ENCODE measurements at places on chromosomes 3 and 15.

DNA sequence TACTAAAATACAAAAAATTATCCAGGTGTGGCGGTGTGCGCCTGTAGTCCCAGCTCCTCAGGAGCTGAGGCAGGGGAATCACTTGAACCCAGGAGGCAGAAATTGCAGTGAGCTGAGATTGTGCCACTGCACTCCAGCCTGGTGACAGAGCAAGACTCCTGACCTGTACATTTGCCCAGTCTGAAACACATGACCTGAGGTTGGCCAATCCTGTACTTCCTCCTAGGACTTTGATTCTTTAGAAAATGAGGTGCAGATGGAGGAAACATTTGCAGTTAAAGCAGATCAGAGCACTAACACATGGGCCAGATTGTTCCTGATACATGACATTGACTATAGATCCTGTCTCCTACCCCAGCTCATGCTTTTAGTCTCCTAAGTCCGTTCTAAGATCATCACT, 28.9 kb upstream of the LPP start:
- no peak for DNase-seq

- peak; percentile 49 for DNase-seq
These were observed 42.0 kb upstream of the SCAANT1 start for GRCh38 chr3:63954182-63954581.

- DNase-seq = no peak
These were observed 61.8 kb downstream of the ZDHHC19 start for GRCh38 chr3:196149375-196149774.

GRCh38 chr3:126316031-126316461, 41.2 kb downstream of the KLF15 start:
- DNase-seq = no peak

- no peak for DNase-seq
These were observed 13.3 kb downstream of the GRAMD2A start for GRCh38 chr15:72184165-72184811.

GRCh38 chr3:34111361-34111760, 312.9 kb downstream of the PDCD6IP start:
- no peak for DNase-seq

GRCh38 chr3:115062009-115062408, 85.1 kb downstream of the ZBTB20 start:
- no peak for DNase-seq

- no peak for DNase-seq
These were observed 66.0 kb upstream of the ARL8B start for GRCh38 chr3:5056111-5056391.

DNA sequence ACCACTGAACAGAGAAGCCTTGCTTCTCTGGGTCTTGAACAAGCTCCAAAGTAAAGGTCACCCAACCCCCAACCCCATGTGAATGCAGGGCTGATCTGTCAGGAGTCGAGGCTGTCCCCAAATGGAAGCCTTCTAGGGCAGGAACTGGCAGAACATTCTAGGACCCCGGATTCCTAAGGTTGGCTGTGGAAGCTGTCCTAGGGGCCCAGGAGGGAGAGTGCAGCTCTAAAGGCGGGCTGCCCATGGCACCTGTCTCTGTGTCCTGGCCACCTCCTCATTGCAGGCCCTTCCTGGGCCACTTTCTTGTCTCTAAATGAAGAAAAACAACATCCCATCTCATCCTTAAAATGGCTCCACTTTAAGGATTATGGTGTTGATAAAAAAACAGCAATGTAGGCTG, 53.6 kb upstream of the SEC61A1 start:
- no peak for DNase-seq

- DNase-seq = peak; percentile 58
These were observed 117.8 kb downstream of the TMEM266 start for GRCh38 chr15:76177491-76178040.

- DNase-seq = no peak
These were observed 36.9 kb upstream of the FILIP1L start for GRCh38 chr3:100151024-100151707.

GRCh38 chr15:41559239-41559782, 299 bp downstream of the TYRO3 start:
- no peak for DNase-seq

DNA sequence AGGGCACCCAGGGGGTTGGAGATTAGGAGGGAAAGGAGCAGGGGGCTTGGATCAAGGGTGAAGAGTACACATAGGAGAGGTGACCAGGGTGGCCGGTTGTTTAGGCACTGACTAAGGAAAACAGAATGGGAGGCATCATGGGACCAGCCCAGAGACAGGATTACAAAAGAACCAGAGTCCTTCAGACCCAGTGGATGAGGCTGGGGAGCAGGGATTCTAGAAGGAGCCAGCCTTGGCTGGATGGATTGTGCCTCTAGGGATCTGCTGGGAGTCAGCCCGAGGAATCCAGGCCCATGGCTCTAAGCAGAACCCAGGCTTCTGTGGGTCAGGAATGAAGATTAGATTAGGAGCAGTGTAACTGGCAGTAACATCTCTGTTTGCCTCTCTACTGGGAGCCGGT, 98.6 kb downstream of the ARNT2 start:
- peak; percentile 75 for DNase-seq

DNA sequence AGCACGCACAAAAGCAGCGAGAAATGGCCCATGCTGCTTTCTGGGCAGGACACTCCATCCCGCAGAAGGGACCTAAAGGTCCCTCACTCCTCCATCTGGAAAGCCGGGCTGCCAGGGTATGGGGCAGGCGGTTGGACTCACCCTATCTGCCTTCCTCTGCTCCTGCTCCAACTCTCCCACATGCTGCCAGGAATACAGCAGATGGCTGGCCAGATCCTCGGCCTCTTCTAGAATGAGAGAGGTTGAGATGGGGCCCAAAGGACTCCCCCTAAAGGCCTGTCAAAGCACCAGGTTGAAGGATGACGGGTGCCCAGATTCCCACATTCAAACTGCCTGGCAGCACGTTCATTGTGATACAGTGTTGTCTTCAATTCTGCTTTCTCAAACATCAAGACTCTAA, 85.1 kb upstream of the C2CD4B start:
- DNase-seq = no peak

- peak; percentile 30 for DNase-seq
These were observed 328.5 kb upstream of the TLE3 start for GRCh38 chr15:70426096-70426821.

GRCh38 chr15:37372064-37372463, 271.7 kb upstream of the MEIS2 start:
- no peak for DNase-seq

DNA sequence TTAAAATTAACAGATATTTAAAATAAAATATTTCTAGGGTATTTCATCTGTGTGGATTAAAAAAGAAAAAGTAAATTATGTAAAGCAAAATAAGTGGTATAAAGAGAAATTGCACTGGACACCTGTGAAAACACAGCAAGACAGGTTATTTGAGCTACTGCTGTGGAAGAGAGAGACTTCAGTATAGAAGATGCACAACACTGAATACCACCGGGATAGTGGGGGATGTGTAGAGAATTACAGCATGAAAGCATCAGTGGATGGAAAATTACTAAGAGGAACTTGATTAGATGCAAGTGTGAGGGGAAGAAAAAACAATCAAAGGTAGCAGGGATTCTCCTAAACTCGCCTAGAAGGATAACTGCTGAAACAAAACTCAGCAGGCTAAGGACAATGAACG, 1242.5 kb upstream of the GBE1 start:
- DNase-seq = no peak

DNA sequence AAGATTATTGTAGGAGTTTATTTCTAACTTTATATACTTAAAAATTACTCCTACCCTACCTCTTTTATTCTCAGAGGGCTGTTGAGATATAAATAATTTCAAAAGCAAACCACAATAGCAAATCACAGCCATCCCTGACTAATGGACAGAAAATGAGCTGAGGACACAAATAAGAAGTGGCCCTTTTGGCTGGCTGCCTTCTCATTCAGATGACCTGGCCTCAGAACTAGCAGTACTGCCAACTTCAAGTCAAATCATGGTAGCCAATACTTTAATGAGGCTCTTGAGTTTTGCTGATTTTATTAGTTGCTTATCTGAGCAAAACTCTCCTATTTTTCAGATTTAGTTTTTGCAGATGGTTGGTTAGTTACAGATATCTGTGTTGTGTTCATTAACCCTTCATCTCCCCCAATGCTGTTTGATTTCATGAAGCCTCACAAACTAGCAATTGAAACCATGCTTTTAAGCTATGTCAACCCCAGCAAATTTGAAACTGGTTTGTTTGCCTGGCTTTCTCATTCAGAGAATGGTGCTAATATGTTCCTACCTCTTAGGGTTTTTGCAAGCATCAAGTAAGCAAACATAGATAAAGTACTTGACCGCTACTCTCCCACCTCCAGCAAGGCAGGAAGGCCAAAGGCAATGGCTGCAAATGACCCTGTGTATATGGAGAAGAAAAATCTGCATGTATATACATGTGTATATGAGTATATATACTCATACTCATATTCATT, 73.4 kb upstream of the HACD2 start:
- DNase-seq = peak; percentile 93

DNA sequence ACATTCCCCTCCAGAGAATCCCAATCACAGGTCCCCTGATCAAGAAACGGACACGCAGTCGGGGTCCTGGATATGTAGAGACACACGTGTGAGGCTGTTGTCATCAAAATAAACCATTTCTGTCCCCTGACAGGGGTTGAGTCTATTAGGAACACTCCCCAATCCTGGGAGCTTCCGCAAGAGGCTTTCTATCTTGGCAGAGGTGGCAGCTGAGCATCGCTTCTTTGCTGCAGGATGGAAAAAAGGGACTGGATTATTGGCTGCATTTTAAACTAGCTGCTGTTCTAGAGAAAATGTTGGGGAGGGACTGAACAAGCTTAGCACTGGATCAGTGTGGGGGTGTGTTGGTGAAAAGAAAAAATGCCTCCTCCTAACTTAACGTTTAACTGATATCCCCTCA, 2.5 kb upstream of the CNTN4 start:
- no peak for DNase-seq

DNA sequence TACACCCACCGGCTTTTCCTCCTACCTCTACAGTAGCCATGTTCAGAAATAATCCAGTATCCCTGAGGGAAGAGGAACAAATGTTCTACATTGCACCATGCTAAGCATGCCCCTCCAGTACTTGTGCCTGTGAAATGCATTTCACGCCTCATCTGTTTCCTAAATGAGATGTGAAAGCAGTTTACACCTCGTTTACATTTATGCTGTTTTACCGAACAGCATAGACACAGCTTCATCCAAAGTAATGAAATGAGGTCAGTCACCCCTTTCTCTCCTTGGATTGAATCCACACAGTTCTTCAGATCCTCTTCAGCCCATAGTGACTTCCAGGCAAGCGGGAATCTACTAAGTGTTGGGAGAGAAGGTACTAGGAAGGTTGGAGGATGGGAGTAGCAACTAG, 514.3 kb downstream of the PDCD6IP start:
- DNase-seq = no peak

DNA sequence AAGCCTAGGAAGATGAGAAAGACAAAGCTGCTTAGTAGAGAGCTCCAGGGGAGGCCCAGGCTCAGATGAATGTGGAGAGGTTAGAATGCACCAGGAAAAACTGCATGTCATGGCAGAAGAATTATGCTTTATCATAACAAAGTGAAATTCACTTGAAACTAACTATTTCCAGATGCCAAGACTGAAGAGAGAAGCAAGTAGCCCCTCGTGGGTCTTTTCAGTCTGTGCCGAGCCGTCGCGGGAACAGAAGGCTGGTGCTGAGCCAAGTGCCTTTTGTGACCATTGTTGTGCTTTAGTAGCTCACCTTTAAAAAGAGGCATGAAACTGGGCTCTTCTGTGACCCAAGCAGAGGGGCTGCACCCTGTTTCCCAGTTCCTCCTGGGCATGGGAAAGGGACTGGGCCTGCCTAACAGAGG, 73.2 kb downstream of the CHDH start:
- DNase-seq = peak; percentile 19

GRCh38 chr15:90482124-90483011, 47.4 kb upstream of the CRTC3 start:
- DNase-seq = peak; percentile 82

- DNase-seq = peak; percentile 72
These were observed 183.7 kb downstream of the DPH6 start for GRCh38 chr15:35362195-35362829.
